ENCODE measurements at places on chromosomes 6 and 20.

DNA sequence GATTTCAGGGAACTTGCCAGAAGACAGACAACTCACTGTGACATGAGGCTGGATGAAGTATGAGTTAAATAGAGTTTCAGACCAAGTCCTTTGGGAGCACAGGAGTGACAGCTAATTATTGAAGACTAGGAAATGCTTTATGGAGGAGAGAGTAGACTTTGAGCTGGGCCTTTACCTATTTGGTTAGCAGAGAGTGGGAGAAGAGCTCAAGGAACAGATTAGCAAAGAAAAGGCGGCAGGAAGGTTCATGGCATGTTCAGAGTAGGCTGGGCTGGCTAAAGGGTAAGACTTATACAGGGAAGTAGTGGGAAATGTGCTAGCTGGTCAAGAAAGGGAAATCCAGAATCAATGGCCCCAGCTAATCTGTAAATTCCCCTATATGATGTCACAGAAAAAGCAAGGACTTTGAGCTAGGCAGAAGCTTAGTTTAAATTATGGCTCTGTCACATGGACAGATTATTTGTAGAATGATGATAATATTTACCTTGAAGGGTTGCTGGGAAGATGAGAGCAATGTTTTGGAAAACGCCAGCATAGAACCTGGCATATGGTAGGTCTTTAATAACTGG, 19.0 kb downstream of the CEP250 start:
- no peak for DNase-seq

DNA sequence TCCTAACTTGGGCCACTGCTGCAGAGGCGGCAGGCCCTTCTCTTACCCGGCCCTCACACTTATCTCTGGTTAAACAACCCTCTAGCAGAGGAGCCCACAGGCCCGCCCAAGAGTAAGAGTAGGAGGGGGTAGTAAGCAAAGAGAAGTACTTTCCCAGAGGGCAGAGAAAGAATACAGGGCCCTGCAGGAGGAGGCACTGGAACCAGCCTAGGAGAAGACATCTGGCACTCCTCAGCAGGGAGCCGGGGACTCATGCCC, 10.1 kb downstream of the MTCH1 start:
- no peak for DNase-seq

DNA sequence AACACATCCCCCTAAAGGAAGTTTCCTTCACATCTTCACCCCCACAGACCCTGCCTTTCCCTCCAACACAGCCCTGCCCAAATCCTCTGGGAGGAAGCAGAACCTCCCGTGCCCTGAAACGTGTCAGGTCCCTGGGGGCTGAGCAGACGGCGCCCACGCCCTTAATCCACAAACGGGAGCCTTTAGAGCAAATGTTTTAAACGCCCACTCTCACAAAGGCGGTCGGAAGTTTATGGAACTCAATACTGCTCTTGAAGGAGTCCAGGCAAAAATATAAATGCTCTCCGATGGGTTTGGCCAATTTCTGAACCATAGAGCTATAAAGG, 237.1 kb upstream of the AFDN start:
- DNase-seq: no peak

- no peak for DNase-seq
Observed at GRCh38 chr6:149646599-149646998, 1.9 kb downstream of the KATNA1 start.

DNA sequence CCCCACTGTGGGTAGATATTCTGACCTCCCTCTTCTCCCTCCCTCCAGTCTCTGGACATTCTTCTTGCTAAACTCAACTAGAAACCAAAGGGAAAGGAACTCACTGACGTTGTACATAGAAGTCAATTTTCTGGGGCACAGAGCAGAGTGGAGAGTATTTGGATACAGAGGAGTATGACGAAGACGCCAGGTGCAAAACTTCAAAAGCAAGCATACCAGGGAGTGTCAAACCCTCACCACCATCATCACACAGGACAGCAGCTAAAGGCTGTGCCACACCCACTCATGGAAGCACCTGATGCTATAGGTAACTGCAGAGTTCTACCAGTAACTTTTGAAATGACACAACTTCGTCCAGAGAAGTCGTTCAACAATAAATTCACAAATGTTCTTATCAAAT, 64.8 kb downstream of the FYN start:
- DNase-seq: no peak

DNA sequence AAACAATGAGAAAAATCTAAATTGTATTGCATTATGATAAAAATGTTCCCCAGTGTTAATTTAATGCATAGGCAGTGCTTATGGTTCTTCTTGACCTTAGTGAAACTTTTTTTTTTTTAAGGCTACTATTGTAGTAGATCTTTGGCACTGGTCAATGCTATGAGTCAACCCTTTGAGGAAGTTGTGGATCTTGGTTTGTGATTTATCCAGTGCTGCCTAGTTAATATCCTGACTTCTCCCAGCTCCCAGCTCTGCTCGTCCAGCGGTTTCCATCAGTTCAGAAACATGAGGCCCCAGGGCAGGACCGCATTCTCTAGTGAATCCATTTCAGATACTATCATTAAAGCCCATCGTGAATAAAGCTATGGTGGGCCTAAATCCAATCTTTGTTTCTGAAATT, 364.5 kb upstream of the JARID2 start:
- DNase-seq: peak; percentile 18

- no peak for DNase-seq
Observed at GRCh38 chr20:11020712-11021111, 346.9 kb upstream of the JAG1 start.

GRCh38 chr20:5918856-5919625, 31.3 kb downstream of the TRMT6 start:
- DNase-seq: no peak

DNA sequence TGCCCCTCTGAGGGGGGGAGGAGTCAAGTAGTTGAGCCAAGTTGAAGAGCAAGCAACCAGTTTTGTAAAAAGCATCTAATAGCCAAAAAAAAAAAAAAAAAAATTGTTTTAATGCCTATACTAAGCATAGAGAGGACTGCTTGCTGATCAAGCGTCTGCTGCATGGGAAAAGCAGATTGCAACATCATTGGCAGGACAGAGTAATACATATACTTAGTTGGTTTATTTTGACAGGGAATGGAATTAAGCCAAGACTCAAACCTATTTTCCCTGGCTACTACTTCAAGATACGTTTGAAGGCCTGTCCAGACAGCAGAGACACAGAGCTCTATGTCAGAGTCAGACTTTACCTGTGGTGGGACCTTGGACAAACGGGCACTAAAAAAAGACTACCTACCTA, 120.5 kb downstream of the RTN4IP1 start:
- DNase-seq: no peak

- DNase-seq: peak; percentile 69
Observed at GRCh38 chr6:160088069-160088783, 33.4 kb upstream of the SLC22A1 start.

- DNase-seq: no peak
Observed at GRCh38 chr20:25706793-25707192, 10.1 kb upstream of the ZNF337 start.

DNA sequence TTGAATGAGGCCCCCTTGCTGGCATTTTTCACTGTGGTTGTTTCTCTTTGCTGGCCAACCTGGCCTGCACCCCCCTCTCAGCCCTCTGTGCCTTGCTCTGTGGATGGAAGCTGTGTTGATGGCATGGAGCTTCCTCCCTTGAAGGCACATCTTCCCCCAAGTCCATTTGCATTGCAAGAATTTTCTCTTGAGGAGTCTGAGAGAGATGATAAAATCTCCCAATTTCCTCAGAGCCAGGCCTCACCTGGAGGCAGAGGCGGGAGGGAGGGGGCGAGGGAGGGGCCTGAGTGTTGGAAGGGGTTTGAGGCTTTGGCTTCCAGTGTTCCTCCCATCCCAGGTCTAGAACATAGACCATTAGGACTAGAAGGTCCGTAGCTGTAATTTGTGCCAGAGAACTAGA, 175.1 kb downstream of the SCP2D1 start:
- no peak for DNase-seq

- DNase-seq: no peak
Observed at GRCh38 chr6:152143359-152143758, 335.9 kb downstream of the ESR1 start.

DNA sequence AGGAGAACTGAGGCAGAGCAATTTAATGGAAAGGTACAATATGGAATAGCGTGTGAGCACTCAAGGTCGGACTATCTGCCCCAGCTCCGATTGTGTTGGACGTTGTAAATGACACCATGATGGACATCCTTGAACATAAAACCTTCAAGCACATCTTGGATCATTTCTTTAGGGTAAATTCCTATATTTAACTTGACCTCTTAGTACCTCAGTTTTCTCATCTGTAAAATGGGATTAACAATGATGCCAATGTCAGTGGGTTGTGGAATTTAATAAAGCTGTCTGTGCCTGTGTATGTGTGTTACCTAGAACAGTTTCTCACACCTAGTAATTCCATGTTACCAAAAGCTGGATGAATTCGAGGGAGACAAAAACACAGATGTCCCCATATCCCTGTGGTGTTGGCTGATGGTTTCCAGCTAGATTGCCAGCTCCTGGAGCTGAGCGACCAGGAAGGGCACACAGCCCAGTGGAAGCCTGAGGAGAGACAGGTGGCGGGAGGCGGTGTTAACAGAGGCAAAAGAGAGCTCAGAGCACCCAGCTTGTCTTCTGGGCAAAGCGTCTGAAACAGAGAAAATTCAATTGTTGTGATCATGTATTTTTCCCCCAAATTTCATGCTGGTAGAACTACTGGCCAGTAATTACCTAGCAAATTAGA, 32.6 kb downstream of the MDFI start:
- DNase-seq: no peak

DNA sequence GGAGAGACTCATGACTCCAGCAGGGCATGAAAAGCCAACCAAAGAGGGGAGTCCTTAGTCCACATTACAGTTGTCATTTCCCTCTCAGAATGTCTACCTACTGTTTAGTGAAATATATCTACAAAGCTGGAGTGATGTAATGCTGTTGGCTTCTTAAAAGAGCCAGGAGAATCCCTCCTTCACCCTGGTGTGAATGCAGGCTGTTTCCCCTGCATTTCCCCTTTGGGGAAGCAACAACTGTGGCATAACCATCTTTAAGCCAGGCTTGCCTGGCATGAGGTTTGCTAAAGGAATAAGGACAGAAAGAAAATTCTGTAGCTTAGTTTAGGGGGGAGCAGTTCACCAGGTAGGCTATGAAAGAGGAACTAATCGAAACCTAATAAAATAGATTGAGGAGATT, 129.5 kb downstream of the CRYBG1 start:
- no peak for DNase-seq

- DNase-seq: no peak
Observed at GRCh38 chr6:43097098-43097489, 21.0 kb downstream of the PTK7 start.

- no peak for DNase-seq
Observed at GRCh38 chr6:42969934-42970333, 9.0 kb downstream of the PEX6 start.

GRCh38 chr6:53282234-53282633, 66.5 kb downstream of the ELOVL5 start:
- no peak for DNase-seq

- DNase-seq: no peak
Observed at GRCh38 chr6:168247443-168248147, 72.0 kb downstream of the DACT2 start.

DNA sequence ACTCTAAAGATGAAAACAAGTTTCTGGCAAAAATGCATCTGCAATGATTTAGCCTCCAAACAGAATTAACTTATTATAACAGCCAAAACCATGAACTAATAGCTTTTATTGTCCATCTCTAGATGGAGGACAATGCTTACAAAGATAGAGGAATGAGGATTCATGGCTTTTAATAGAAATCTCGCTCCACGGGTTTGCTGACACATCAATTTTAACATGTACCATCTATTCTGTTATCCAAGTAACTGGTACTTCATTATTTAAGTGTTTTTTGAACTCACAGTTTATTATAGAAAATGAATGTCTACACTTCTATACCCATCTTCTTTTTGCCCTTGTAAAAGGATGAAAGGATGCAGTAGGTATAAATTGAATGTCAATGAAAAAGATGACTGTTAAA, 10.8 kb downstream of the TMX4 start:
- no peak for DNase-seq

DNA sequence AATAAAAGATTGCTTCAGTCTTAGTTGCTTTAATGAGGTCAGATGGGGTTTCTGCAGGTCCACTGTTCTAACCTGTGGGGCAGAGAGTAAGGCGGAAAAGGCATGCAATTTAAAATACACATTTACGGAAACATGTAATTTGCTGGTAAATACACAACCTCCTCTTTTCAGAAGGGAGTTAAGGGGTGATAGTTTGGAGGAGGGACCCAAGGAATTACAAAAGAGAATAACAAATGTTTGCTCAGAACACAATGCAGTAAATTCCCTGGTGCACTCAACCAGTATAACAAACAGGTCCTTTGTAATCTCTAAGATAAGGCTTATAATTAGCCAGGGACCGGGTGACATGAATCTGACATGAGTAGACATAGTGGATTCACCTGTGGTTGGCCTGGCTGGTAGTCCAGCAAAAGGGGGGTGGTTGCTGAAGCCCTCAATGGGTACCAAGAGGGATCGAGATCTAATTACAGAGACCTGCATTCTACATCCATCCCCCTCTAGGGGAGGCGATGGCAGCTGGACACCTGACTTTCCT, 295.1 kb downstream of the PHACTR1 start:
- DNase-seq: no peak

DNA sequence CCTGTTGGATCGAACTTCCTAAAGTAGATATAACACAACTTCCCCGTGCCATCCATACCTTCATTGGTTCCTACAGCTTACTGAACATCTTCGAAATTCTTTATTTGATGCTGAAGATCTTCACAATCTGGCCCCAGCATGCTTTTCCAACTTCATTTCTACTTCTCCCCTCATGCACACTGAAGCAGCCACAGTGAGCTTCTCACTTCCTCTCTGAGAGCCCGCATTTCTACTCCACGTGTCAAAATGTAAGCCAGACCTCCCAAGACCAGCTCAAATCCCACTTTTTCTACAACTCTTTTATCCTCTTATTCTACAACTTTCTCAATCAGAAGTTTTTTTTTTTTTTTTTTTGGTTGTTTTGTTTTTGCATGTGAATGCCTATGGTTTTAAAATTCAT, 254.7 kb downstream of the GMPR start:
- no peak for DNase-seq

GRCh38 chr20:21395051-21395665, 2.2 kb downstream of the NKX2-4 start:
- no peak for DNase-seq

DNA sequence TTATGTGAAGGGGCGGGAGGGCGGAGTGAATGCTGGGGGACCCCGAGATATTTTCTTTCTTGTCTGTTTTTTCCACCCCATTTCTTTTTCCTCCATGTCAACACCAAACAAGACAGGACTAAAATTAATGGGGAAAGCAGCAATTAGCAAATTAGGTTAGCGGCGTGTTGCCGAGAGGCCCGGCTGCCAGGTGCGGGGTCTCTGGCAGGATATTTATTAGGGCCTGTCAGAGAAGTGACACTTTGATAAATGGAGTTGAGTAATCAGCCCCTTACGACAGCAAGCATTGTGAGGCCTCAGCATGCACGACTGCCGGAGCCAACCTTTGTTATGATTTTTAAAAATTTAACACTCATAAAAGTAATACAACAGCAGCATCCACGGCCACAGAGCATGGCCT, 193.8 kb downstream of the DHX35 start:
- DNase-seq: no peak

All from fibroblast of skin of left biceps (primary cell).